Activated CD4-positive, alpha-beta T cell treated with anti-CD3 and anti-CD28 coated beads, Interleukin-2, amount 10 ng/mL, durations not matched to agents 24 days and 14 days (primary cell): ENCODE measurements at places on chromosomes 4 and X. TPM values are rescaled to one million over a fixed set of nuclear protein-coding genes. Genes with fewer than 3 reads are reported as not detected.

Gene ARHGEF6
- total RNA-seq: 37.4 and 38.0 TPM in 2 replicates

Gene MBNL3
- 12.2 and 15.4 TPM in 2 replicates for total RNA-seq

Gene CYSLTR1
- total RNA-seq: 16.1 and 17.2 TPM in 2 replicates

Gene FAM47E
- not detected in 2 replicates for total RNA-seq

Gene SLC6A14
- not detected in 2 replicates for total RNA-seq

Gene PHOX2B
- total RNA-seq: not detected in 2 replicates

Gene XKRX
- total RNA-seq: 0.12 and 0.23 TPM in 2 replicates

Gene GUCY1B1
- total RNA-seq: 0.37 and 0.66 TPM in 2 replicates

Gene GASK1B
- not detected in 2 replicates for total RNA-seq

Gene PRRG3
- not detected in 2 replicates for total RNA-seq

Gene ZNF185
- 0.43 and 1.0 TPM in 2 replicates for total RNA-seq
